ENCODE measurements at places on chromosomes 16 and 17.

- DNase-seq, result peak; percentile 87
Measured at GRCh38 chr17:62802561-62803205, 5.4 kb downstream of the MARCHF10 start.

DNA sequence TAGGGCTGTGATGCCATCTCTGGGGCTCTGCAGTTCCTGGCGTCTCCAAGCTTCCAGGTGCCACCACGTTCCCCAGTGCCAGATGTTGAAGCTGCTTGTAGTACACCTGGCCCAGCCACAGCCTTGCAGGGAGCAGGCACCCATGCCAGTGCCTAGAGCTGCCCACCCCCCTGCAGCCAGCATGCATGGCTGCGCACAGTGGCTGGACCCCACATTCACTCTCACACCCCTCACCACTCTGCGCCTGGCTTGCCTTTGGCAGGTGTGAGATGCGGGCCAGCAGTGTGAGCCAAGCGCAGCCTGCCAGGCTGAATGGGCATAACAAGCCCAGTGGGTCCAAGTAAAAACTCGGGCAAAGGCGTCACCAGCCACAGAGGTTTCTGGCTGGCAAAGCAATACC is 75.4 kb upstream of the CHMP6 start:
- DNase-seq, result no peak

DNA sequence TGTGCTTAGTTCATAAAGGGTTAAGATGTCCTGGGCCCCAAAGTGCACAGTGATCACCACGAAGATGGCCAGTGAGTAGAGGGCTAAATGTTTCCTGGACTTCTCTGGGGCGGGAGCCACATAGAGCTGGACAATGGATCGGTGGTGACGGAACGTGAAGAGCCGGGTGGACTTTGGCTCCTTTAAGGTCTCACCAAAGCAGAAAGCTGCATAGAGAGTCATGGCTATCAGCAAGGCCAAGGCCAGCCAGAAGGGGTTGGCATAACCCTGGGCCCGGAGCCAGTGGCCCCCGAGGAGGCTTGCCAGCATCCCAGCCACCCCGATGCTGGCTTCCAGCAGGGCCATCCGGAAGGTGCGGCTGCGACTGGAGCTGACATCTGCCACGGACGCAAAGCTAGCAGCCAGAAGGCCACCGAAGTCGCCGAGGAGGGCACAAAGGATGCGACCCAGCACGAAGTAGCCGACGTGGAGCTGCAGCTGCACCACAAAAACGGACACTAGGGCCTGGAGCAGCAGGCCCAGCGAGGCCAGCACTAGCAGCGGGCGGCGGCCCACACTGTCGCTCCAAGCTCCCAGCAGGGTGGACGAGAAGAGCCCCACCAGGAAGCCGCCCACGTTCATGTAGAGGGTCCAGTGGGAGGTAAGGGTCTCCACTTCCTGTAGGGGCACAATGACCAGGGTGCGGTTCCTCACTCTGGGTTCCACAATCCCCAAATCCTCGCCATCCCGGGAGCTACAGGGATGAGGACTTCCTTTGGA is 1.0 kb downstream of the SLC46A1 start:
- DNase-seq, result no peak

- DNase-seq, result no peak
Measured at GRCh38 chr16:12612598-12613101, 191.0 kb downstream of the CPPED1 start.

GRCh38 chr17:81324851-81325713 is 30.0 kb upstream of the SLC38A10 start:
- no peak for DNase-seq

DNA sequence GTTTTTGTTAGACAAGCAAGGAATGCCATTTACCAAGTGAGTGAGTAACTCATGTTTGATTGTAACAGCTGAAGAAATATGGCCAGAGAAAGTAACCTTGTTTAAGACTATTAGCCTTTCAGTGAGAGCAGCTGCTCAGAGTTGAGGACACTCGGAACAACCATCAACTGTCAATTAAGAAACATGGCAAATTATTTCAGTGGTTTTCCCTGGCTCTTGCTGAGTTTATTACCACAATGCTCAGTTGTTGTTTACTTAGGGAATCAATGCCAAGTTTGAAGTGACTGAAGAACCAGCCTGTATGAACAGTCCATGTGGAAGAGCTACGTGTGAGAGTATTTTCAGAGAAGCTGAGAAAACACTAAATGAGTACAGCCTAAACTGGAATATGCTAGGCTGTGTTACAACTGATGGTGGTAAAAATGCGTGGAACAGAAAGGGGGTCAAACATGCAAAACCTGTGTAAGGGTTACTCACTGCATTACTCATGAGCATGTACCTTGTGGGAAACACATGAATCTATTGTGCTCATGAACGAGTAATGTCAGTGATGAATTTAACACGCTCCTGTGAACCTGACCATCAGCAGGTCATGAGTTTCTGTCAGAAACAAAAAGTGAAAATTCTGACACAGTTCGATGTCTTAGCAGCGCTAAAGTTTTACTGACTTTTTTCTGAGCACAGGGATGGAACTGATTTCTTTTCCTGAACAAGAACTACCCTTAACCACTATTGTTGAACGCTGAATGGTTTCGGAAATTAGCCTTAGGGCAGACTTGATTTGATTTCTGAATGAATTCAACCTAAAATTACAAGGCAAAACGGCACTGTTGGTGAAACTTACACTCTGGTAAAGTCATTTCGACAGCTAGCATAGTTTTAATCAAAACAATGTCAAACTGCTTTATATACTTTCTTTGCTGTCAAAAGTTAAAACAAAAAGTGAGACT is 33.5 kb downstream of the GNA13 start:
- DNase-seq, result no peak

GRCh38 chr16:10256784-10257641 is 74.8 kb upstream of the GRIN2A start:
- no peak for DNase-seq

DNA sequence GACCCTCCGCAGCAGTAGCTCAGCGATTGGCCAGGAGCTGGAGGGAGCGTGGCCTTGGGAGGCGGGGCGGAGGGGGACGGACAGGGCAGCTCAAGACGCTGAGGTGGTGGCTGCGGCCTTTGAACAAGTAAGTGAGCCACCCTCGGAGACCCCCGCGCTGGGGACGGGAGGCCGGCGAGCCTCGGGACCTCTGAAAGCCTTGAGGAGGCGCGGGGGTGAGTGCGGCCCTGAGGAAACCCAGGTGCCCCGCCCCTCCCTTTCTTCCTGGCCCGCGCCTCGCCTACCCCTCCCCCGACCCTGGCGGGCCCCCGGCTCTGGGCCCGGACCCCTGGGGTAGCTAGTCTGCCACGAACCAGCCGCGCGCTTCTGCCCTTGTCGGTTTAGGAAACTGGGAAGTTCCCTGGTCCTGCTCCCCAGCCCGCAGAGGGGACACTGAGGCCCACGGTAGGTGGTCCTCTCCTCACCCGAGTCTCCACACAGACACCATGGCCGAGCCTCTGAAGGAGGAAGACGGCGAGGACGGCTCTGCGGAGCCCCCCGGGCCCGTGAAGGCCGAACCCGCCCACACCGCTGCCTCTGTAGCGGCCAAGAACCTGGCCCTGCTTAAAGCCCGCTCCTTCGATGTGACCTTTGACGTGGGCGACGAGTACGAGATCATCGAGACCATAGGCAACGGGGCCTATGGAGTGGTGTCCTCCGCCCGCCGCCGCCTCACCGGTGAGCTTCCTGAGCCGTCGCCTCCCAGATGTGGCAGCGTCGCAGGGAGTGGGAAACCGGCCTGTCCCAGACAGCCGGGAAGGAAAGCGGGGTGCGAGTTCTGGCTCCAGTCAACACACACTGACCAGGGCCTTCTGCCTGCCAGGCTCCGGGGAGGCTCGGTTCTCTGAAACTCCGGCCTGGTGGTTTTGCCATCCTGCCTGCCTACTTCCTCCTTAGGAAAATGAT is at the start of gene MAPK7:
TSS of gene MAPK7 (plus strand) at position 83 of the 945 bp plus-strand sequence. CDS start at position 486, 403 bp downstream.
- no peak for DNase-seq

DNA sequence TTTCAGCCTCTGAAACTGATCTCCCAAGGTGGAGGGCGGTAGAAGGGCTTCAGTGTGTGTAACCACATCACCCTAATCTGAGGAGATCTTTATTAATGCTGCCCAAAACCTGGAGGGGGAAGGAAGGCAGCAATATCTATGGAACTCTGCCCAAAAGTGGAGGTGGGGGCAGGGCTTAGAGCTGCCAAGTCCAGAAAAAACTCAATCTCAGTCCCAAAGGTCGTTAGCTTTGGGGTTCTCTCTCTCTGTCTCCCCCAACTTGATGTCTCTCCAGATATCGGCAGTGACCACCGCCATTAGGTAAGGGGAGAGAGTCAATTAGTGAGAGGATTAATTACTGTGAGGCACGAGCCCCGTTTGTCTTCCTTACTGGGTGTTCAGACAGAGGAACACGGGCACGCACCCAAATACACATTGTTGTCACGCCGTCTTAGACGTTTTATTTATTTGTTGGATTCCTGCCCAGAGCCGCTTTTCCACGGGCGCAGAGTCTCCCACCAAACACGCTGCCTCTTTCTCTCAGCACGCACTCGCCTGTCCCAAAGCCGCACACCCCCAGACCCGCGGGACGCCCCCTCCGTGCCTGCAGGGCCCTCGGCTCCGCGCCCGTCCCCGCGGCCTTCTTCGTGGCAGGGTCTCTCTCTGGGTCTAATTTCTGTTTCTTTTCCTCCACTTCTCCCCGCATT is 5.4 kb upstream of the LHX1 start:
- no peak for DNase-seq

DNA sequence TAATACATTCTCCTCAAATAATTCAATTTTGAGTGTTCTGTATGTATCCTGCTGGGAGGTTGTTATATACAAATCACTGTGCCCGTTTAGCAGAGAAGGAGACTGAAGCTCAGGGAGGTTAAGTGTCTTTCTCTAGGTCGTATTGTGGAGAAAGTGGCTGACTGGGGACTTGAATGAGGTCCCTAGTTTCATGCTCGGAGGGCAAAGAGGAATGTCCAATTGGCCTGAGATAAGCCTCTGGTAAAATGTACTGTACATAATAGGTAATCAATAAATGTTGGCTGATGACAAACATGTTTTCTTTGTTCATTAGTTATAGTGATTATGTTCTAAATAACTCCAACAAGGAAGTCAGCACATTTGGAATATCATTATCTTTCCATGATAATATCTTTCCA is 442.6 kb downstream of the UTP18 start:
- DNase-seq, result no peak

DNA sequence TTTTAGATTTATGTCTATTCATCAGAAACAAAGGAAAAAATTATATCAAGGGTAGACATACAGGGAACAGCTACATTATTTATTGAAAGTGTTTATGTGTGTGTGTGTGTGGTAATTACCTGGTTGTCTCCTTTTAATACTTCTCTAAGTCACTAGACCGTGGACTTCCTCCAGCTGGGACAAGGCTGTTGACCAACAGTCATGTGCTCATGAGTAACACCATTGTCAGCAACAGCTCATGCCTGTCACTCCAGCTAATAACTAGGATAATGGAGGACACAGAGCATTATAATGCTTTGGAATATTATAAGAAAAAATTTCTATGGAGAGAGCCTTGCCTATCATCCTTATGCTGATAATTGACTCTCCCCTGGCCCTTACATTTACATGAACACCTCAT is 125.3 kb upstream of the SALL1 start:
- no peak for DNase-seq

DNA sequence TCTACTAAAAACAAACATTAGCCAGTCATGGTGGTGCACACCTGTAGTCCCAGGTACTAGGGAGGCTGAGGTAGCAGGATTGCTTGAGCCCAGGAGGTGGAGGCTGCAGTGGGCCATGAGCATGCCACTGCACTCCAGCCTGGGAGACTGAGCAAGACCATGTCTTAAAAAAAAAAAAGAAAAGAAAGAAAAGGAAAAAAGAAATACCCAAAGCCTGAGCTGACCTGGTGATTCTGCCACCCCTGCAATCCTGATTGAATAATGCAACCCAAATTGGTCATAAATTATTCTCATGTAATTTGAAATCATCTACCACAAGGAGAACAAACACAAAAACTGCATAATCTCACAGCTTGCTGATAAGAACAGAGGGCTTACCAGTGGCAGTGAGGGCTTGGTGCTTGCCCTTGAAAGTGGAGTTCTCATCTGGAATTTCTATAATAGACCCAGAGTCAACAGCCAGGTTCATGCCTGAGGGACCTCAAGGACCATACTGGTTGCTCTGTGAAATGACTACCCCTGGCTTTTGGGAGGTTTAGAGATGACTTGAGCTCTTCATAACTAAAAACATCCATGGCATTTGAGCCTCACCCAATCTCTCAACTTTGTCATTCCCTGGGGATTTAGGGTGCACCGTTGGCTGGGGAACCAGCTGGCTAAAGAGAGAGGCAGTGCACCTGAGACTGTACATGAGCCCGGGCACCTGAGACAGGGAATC is 35.4 kb upstream of the TMC5 start:
- DNase-seq, result no peak

GRCh38 chr17:3886776-3887175 is 6.1 kb downstream of the CAMKK1 start:
- no peak for DNase-seq

DNA sequence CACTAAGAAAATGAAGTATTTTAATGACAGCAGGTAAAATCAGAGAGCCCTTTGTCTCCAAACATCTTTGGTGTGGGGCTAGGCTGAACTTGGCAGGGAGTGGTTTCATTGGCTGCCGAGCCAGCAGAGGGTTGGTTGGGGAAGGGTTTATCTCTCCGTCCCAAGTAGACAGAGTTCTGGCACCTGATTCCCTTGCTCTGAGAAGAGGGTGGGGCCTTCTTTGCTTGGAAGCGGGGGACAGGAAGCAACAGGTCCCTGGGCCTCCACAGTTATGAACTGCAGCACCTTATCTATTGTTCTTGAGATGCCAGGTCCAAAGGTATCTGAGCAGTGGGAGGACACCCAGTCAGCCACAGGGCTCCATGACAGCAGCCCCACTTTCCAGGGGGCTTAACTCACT is 12.3 kb upstream of the CDH1 start:
- no peak for DNase-seq

DNA sequence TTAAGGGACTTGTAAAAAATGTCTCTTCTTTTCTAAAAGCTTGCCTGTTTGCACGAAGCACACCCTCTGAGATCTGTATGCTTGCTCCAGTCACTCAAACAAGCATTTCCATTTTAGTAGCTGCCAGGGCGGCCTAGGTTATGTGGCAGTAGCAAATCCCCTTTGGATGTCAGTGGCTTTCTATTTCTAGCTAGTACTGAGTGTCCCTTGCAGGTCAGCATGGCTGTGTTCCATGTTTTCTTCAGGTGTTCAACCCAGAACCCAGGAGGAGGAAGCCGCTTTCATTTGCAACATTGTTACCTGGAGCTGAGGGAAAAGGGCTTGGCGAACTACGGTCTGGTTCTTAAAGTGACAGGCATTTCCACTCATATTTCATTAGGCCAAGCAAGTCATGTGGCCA is 36.4 kb downstream of the FOXL1 start:
- DNase-seq, result no peak

DNA sequence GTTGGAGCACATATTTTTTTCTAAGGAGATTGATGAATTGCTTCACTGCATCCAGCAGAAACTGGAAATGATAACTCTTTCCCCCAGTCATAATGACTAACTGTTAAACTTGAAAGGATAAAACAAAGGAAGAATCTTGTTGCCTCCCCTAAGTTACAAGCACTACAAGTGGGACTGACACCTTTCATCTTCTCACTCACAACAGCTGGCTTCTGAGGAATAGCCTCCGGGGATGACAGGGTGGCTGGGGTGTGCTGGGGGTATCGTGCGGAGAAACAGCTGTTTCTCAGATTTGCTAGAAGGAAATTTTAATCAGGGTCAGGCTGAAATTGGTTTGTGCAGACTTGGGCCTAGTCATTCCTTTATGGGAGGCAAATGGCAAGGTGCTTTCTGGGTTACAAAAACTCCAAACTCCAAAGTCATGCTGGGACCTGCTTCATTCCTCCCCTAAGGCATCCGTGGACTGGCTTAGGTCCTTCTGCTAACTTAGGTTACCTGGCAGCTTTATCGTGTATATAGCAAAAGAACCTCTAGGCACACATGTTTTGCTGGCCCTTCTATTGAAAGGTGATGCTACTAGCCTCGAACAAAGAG is 557.2 kb downstream of the TOX3 start:
- no peak for DNase-seq

- no peak for DNase-seq
Measured at GRCh38 chr16:28309811-28310311, 17.5 kb downstream of the SBK1 start.
